ENCODE measurements at places on chromosomes 4 and X.
A peak's percentile ranks its signal among the peaks of the same experiment; 100 is the strongest.

DNA sequence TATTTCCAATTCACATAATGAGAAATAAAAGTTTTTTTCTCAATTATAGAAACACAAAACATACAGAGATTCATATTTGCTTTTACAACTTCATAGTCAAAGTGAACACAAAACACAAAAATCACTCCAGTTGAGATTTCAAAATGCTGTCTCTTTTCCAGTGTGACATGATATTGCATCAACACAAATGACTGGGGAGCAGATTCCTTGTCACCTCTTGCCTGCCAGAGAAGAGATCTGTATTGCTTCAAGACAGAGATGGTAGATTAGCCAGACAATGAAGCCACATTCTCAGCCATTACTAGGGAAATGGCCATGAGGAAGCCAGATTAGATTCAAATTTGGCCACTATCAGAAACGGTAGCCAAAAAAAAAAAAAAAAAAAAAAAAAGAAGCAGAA lies 2313.1 kb upstream of the AGA start:
- no peak for DNase-seq

- DNase-seq = no peak
These were observed 830.9 kb upstream of the NDST4 start for GRCh38 chr4:115944146-115944905.

GRCh38 chr4:25842229-25842845 lies 20.5 kb downstream of the SEL1L3 start:
- no peak for DNase-seq

DNA sequence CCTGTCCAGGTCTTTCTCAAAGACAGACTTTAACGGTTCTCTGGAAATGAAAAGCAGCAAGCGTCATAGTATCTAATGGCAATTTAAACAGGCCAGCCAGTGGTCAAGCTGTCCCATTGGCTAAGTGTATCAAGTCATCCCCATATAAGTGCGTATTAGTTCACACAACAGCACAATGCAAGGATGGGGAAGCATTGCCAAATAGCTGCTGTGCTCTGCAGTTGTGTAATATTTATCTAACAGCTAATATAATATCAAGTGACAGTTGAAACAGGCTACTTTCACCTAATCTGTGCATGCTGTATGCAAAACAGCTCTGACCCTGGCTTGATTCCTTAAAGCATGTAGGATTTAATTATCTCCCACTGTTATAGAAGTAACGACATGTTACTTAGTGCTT lies 134.8 kb upstream of the PPARGC1A start:
- DNase-seq = peak; percentile 45

DNA sequence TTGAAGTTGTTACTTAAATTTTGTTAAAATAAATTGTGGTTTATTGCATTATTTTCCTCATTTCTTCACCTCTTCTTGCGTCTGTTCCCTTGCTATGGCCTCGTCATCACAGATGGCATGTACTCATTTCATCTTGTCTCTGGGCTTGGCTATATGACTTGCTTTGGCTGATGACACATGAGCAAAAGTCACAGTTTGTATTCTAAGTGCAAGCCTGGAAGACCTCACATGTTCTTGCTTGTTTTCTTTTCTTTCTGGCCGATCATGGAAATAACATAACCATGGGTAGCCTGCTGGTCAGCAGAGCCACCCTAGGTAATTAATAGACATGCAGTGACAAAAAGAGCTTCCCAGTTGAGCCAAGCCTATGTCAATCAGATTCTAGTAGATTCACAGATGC lies 527.9 kb downstream of the SPRY1 start:
- no peak for DNase-seq

- no peak for DNase-seq
These were observed 10.5 kb upstream of the MGST2 start for GRCh38 chr4:139655116-139655515.

- DNase-seq = no peak
These were observed 71.7 kb downstream of the YIPF6 start for GRCh38 chrX:68570598-68570997.

GRCh38 chr4:5773271-5773555 lies 62.2 kb downstream of the EVC start:
- DNase-seq = peak; percentile 53

GRCh38 chrX:96183843-96184242 lies 500.8 kb upstream of the DIAPH2 start:
- no peak for DNase-seq

GRCh38 chr4:150173432-150173861 lies 95.2 kb downstream of the DCLK2 start:
- DNase-seq = no peak

GRCh38 chr4:2263926-2264321 lies 2.0 kb upstream of the MXD4 start:
- no peak for DNase-seq

DNA sequence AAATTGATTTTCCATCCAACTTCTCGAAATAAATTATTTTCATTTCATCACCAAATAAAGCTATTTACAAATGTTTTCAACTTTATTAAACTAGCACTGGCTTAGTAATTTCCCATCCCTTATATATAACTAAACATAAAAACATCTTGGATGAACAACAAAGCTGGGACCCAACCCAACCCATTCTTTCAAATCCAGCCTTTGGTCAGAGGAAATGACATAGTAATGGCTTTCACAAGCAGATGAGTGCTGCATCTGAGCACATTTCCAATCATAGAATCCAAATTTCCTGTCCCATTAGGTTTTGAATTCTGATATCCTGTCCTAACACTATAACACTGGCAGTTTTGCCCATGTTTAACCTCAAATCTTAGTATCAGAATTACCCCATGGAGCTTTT lies 7.9 kb upstream of the EMCN start:
- DNase-seq = no peak

DNA sequence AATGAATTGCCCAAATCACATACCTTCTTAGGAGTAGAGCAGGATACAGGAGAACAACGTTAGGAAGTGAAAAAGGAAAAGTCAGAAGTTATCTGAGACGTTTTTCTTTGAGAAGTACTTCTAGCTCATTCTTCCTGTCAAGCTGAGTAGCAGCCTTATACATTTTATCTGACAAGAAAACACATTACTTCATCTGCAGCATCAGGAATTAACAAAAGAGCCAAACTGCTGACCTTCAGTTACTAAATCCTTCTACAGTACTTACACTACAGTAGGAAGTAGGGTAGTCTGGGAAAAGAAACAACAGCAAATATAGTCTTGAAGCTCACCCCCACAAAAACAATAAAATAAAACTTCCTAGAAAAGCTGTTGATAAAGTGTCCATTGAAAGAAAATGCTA lies 57.0 kb downstream of the ATP11C start:
- DNase-seq = no peak

GRCh38 chrX:139825618-139826017 lies 107.2 kb downstream of the ATP11C start:
- DNase-seq = no peak

GRCh38 chrX:109926743-109927662 lies 75.9 kb upstream of the TMEM164 start:
- DNase-seq = no peak

GRCh38 chr4:160129439-160129838 lies 1026.6 kb downstream of the RAPGEF2 start:
- no peak for DNase-seq

GRCh38 chr4:37124800-37125199 lies 119.7 kb upstream of the NWD2 start:
- DNase-seq = no peak

DNA sequence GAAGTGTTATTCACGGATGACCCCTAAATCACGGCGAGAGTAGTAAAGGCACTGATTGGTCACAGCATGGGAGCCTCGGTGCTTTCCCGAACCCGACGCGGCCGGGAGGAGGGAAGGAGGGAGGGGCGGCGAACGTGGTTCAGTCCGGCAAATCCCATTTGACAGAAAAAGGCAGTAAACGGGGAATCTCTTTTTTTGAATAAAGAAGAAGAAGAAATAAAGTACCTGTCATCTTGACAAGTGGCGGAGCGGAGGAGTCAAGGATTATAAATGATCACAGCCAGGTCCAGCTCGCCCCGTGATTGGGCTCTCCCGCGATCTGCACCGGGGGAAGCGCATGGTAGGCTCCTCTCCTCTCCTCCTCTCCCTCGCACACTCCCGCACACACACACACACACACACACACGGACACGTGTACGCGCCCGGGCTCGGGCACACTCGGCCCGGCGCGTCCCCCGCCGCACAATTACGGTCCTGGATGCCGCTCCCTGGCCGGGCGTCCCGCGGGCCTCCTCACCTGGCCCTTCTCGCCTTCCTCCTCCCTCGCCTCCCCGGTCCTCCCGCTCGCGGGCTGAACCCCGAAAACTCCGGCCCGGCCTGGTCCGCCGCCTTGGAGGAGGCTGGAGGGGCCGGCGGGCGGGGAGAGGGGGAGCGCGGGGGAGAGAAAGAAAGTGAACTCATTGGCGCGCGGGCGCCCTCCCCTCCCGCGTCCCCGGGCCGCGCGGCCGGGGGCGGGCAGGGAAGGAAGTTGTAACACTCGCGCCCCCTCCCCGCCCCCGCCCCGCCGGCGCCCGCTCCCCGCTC lies 99.2 kb upstream of the TENM3 start:
- DNase-seq = peak; percentile 26

- no peak for DNase-seq
These were observed 27.1 kb upstream of the SCRG1 start for GRCh38 chr4:173426064-173426463.

GRCh38 chr4:97123573-97123972 lies 1019.7 kb downstream of the STPG2 start:
- no peak for DNase-seq

DNA sequence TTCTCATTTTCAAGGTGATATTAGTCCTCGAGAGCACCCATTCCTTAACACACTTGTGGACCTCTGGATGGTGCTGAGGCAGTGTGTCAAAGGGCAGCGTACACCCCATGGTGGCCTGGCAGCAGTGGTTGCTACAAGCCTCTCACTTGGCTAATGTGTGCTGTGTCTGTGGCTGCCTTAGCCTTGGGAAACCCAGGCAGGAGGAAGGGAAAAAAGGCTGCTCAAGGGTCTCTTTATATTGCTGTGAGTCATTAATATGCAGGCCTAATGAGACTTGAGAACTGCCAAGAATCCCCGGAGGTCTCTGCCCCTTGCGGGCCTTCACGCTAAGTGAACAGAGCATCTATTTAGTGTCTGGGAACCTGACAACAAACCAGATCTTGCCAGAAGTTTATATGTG lies 7.0 kb downstream of the PCDH10 start:
- no peak for DNase-seq

DNA sequence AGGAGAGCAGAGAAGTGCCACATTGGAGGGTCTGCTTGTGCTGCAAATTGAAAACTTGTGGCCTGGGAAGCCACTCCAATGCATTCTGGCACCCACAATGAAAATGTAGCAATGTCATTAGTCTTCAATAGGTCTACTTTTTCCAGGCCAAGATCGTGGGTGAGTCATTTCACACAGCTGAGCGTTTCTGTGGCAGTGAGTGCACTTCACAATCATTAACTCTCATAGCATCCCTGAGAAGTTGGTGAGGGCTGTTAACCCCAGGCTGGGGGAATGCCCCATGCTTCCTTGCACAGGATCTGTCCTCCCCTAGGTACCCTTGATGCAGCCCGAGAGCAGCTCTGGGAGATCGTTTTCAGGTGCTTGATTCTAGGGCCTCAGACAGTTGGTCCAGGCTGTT lies 196.8 kb upstream of the ATP6AP2 start:
- no peak for DNase-seq

- no peak for DNase-seq
These were observed 58.4 kb upstream of the SCOC start for GRCh38 chr4:140315019-140315418.

DNA sequence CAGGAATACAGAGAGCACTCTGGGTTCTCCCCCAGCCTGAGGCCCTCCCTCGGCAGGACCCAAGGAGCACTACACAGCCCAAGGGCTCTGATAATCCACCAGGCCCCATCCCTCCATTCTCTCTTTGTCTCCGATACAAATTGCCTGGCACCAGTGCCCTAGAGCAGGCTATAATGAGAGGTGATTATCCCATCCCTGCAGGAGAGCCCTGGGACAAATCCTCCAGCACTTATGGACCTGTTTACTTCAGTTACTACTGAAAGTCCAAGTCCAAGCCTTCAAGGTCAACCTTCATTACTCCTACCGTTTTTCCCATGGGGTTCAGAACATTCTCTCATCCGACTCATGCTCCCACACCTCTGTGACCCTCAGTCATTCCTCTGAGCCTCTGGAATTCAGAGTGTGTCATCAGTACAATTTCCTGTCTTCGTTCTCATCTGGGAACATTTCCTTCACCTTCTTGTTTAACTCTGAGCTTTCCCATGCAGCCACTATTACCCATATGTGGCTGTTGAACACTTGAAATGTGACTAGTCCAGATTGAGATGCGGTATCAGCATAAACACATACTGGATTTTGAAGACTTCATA lies 299.0 kb downstream of the RAPGEF2 start:
- no peak for DNase-seq

DNA sequence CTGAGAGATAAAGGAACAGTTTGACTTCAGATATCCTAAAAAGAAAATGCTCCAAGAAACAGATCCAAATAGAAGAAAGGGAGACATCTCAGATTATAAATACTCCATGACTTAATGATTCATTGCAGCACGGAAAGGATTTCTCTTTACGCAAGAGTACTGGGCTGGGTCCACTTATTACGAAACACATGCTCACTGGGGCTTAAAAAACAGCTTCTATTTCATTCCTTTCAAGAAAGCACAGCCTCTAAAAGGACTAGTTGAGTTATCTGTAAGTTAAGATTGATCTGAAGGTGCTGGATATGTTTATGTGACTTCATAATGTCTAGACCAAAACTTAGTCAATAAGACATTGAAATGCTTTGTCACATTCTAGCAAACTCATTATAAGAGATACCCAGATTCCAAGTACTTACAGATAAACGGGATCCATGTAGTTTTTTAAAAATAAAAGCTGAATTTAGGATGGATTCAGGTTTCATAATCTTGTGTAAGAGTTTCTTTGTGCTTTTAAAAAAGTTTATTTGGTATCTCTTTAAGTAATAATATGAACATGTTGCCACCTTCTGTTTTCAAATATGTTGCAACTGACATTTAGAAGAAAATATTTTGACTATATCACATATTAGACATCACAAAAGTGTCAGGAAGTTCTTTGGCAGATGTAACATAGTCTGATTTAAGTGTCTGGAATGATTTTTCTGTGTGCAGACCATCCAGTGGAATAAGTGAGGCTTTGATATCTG lies 109.5 kb upstream of the MYOZ2 start:
- DNase-seq = peak; percentile 89

- no peak for DNase-seq
These were observed 238.5 kb downstream of the RASL11B start for GRCh38 chr4:53100501-53101190.

DNA sequence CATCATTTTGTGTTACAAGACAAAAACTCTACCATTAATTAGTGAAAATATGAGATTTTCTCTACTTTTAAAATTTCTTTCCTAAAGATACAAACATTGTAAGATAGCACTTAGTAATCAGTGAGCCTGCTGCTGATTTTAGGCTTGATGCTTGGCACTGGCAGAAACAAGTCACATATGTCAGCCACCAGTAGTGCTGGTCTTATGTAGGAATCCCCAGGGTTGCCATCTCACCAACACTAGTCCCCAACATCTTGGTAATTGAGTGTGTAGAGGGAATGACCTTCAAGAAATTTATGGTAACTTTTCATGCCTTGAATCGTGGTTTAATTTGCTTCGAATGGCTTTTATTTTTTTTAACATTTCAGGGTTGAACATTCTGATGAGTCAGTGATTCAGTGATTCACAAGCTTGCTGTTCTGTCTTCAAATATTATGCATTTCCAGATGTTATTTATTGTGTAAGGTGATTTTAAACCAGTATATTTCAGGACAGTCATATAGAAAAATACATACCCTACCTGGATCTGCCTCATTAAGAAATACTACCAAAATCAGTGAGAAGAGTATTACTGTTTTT lies 11.9 kb downstream of the EXOC1 start:
- peak; percentile 30 for DNase-seq

- no peak for DNase-seq
These were observed at the start of gene NSUN7 for GRCh38 chr4:40749717-40750460. TSS of gene NSUN7 (plus strand) at chr4:40749955. CDS start at chr4:40750694, 739 bp downstream.
